ENCODE measurements at places on chromosomes 3 and 15. TPM values are rescaled to one million over a fixed set of nuclear protein-coding genes. Genes with fewer than 3 reads are reported as not detected.

Gene PAK6
- 13.4 TPM for total RNA-seq

Gene MGA
- total RNA-seq: 27.7 TPM

Gene CADM2
- 0.64 TPM for total RNA-seq

Gene RASGRF1
- not detected for total RNA-seq

Gene PIERCE2
- 1.7 TPM for total RNA-seq

Gene ATP8B4
- total RNA-seq: 0.24 TPM

Gene CORO2B
- 1.7 TPM for total RNA-seq

Gene ELP6
- total RNA-seq: 13.4 TPM

Gene HACD2
- total RNA-seq: 74.2 TPM

Gene CADPS
- under 0.01 TPM for total RNA-seq

Gene RARB
- total RNA-seq: 0.96 TPM

Gene CCDC54
- not detected for total RNA-seq

Gene EIF2B5
- total RNA-seq: 39.4 TPM

Gene TMC3
- total RNA-seq: not detected

Gene GPR171
- not detected for total RNA-seq

Gene IL17RD
- total RNA-seq: 2.1 TPM

Gene LRRIQ4
- total RNA-seq: not detected

Gene DYNLT2B
- 13.0 TPM for total RNA-seq

Gene SAMD7
- not detected for total RNA-seq

Gene STARD5
- total RNA-seq: 4.3 TPM

Gene C3orf80
- under 0.01 TPM for total RNA-seq

Gene LOXL1
- 36.6 TPM for total RNA-seq

Gene EPB42
- total RNA-seq: not detected

Gene CHRNA7
- total RNA-seq: 0.21 TPM

Gene TP63
- 73.3 TPM for total RNA-seq

Gene CFAP20DC
- total RNA-seq: 7.7 TPM

Gene GPR15
- not detected for total RNA-seq

Gene KBTBD13
- under 0.01 TPM for total RNA-seq

Gene GNAT1
- not detected for total RNA-seq

Gene TRPM1
- under 0.01 TPM for total RNA-seq

Gene SH3BP5
- total RNA-seq: 4.5 TPM

Gene C3orf52
- total RNA-seq: 40.0 TPM

Gene GXYLT2
- 0.85 TPM for total RNA-seq

Gene CLDN16
- total RNA-seq: 1.3 TPM

Gene LMAN1L
- not detected for total RNA-seq

Gene NEO1
- total RNA-seq: 13.5 TPM

Gene ZIC1
- total RNA-seq: not detected

Gene FANCD2
- 5.1 TPM for total RNA-seq

Gene CCDC33
- not detected for total RNA-seq

Gene RAB6B
- under 0.01 TPM for total RNA-seq

Gene MESP1
- total RNA-seq: under 0.01 TPM

Gene CRYBG3
- total RNA-seq: 23.6 TPM

Gene GHRL
- not detected for total RNA-seq

Gene CNTN4
- 0.21 TPM for total RNA-seq

Gene SPTSSB
- total RNA-seq: 1.4 TPM

Gene SAMMSON
- total RNA-seq: not detected

Gene CCR5
- not detected for total RNA-seq

Gene CFAP100
- total RNA-seq: not detected

Gene SIDT1
- total RNA-seq: under 0.01 TPM

Gene SNX22
- 0.21 TPM for total RNA-seq

Gene PRR20G
- not detected for total RNA-seq
